ENCODE measurements at places on chromosomes 7 and 10.

DNA sequence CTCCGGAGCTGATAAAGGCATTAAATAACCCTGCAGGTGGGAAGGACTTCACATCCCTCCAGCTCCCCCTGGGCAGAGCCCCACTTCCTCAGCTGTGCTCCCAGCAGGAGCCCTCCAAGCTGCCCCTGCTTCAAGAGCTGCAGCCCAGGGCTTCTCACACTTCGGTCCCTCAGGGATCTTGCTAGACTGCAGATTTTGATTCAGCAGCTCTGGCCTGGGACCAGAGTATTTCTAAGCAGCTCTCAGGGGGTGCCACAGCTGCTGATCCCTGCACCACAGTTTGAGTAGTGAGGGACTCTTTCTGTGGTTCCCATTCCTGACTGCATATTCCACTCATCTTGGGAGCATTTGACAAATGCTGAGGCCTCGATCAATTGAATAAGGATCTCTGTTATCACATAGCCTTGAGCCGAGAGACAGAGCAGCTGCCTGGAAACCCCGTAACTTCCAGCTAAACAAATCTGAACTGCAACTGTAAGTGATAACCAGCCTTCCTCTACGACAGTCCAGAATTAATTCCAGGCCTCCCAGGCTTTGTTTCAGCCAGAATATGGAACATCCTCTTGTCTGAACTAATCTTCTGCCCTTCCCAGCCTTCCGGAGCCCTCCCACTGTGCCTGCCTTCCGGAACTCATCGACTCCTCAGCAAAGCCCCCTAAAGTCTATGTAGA lies 161.4 kb downstream of the CCDC3 start:
- no peak for DNase-seq

DNA sequence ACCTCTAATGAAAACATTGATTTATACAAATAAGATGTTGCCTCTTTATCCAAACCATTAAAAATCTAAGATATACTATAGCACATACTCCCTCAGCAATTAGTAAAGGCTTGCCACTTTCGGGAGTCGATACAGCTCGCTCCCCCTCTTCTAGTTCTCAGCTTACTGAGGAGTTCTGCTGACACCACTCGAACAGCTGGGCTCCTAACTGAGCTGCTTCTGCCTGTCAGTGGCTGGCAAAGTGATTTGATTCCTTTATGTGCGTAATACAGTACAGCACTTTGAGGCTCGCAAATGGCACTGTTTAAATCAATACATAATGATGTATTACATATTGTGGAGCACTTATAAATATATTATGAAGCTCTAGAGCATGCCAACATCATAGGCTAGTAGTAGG lies 241.8 kb downstream of the CREB5 start:
- DNase-seq: peak; percentile 15

GRCh38 chr10:17001961-17002749 lies 127.5 kb downstream of the CUBN start:
- DNase-seq: no peak

- no peak for DNase-seq
Measured at GRCh38 chr10:50604809-50605208, 18.9 kb downstream of the SGMS1 start.

DNA sequence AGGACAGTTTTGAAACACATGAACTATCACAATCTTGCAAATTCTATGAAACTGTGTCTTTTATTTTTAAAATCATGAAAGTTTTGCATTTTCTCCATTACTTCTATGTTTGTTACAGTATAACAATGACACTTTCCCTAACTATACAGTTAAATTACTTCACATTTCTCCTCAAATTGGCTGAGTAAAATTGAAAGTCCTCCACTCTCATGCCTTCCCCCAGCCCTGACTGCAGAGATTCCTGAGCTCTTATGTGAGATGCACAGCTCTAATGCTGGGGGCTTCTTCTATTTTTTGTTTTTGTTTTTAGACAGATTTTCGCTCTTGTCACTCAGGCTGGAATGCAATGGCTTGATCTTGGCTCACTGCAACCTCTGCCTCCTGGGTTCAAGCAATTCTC lies 22.7 kb upstream of the MAP3K8 start:
- no peak for DNase-seq

- DNase-seq: no peak
Measured at GRCh38 chr10:107544706-107545520, 380.4 kb upstream of the SORCS1 start.

DNA sequence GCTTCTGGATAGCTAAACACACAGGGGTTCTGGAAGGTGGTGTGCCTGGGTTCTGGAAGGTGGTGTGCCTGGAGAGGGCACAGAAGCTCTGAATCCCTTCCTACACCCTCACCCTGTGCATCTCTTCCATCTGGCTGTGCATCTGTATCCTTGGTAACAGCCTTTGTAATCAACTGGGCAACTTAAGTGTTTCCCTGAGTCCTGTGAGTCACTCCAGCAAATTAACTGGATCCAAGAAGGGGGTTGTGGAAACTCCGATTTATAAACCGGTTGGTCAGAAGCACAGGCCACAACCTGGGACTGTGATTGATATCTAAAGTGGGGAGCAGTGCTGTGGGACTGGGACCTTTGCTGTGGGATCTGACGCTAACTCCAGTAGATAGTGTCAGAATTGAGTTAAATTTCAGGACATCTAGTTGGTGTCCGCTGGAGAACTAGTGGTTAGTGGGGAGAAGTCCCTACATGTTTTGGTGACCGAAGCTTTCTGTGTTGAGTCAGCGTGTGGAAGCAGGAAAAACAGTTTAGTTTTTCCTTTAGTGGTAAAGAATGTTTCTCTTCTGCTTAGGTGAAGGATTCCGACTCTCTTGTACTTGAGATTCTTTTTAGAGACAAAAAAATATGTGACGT lies 228.1 kb downstream of the BMPER start:
- DNase-seq: no peak

DNA sequence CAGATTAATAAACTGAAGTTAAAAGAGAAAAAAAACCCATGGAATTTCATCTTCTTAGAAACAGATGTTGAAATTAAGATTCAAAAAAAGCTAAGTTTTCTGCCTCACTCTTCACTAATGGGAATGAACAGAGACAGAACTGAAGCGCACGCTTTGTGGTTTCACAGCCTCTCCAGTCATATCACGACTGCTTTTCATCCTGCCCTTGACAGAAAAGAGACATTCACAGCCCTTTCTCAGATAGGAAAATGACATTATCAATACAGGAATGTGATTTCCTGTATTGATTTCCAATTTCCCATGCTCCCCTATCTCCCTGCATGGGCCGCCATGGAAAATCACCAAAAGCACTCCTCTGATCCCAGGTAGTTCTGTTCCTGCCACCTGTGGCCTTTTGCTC lies 108.2 kb downstream of the PFKFB3 start:
- no peak for DNase-seq

- no peak for DNase-seq
Measured at GRCh38 chr7:96952974-96953391, 52.4 kb upstream of the DLX6 start.

GRCh38 chr10:49313501-49314070 lies 14.6 kb downstream of the C10orf71 start:
- no peak for DNase-seq

DNA sequence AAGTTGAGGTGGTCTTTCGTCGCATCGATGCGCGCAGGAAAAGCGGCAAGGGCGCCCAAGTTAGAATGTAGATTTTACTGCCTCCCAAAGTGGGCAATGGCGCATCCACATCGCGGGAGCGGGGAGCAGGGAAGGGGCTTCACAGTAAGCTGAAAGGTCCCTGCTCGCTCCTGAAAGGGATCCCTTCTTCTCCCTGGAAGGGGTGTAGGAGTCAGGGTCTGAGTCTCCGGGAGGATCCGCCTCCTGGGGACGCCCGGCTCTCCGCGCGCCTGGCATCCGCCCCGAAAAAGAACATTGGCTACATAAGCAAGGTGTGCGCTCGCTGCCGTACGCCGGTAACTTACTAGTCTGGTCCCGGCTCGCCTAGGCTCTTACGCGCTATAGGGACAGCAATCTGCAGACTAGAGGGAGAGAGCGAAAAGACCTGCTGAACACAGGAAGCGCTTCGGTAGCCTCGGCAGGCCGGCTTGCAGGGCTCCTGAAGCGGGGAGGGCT lies 804 bp downstream of the UNC5B start:
- no peak for DNase-seq

DNA sequence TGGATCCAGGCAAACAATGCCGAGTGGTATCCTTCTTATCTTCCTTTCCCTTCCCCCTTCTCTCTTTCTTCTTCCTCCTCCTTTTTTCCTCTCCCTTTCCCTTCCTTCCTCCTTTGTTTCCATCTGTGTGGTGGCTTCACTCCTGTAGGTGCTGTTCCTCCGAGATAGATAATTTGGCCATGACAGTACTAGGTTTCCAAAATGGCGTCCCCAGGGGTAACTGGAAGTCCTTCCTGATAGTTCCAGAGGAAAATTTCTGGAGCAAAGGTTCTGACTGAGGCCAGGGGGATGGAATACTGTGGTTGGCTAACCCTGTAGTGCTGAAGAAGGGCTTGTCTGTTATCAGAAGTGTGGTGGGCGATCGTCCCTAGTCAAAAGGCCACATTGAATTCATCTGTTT lies 52.5 kb upstream of the CCDC6 start:
- no peak for DNase-seq

DNA sequence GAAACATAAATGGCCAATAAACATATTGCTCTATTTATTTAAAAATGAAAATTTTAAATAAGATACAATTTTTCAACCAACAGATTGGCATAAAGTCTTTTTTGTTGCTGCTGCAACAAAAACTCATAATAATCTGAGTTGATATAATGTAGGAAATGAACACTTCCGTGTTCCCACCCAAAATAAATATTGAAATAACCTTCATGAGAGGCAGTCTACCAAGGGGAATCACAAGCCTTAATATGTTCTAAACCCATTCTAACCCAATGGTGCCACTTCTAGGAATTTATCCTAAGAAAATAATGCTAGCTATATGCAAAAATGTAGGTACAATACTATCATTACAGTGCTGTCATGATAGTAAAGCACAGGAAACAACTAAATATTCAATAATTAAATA lies 39.1 kb downstream of the SLC25A13 start:
- DNase-seq: no peak

GRCh38 chr10:73959484-73960243 lies 38.3 kb upstream of the VCL start:
- no peak for DNase-seq

DNA sequence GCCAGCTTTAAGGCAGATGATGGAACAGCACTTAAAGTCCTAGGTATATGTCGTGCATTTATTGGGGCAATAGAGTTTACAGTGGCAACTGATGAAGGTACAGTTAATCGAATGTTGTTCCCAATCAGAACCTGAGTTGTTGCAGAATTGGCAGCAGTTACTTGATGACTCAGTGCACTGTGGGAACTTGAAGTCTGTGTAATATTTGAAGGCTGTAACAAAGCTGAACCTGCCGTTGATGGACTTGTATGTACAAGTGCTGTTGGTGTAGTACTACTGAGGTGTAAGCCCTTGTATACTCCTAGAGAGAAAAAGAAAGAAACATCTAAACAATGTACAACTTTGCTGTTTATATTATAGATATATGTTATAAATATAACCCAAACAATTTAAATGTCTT lies 75.3 kb downstream of the EPC1 start:
- DNase-seq: no peak

- no peak for DNase-seq
Measured at GRCh38 chr7:11026452-11027359, 53.0 kb downstream of the PHF14 start.

DNA sequence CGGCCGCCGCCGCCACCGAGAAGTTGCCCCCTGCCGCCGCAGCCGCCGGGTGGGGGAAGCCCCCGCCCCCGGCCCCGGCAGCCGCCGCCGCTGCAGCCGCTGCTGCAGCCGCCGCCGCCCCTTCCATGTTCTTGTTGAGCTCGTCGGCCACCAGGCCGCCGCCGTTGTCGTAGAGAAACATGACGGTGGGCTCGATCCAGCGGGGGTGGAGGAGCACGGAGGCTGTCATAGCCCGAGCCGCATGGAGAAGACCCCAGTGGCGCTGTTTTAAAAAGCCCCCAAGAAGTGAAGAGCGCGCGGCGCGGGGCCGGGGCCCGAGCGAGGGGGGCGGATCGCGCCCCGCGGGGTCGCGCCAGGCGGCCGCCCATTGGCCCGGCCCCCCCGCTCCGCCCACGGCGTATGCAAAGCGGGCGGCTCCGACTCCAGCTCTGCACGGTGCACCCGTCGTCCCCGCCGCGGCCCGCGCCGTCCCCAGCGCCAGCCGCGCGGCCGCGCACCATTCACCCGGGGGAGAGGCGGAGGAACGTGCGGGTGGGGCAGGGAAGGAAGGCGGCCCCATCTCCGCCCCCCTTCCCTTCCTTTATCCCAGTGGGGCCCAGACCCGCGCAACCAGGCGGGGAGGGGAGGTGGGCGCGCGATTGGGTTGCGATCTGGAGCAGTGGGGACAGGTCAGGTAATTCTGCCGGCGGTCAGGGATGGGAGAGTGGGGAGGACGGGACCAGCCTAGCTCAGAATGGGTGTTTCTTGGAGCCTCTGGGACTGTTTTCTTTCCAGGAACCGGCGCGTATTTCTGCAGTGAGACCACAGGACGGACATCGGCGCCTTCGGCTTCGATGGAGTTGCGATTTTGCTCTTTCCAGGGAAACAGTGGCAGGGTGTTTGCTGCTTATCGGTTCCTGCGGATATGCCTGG lies at the start of gene HOXA13:
TSS of gene HOXA13 (minus strand) at position 243 of the 912 bp plus-strand sequence. CDS start at position 229, 14 bp downstream.
- peak; percentile 80 for DNase-seq

DNA sequence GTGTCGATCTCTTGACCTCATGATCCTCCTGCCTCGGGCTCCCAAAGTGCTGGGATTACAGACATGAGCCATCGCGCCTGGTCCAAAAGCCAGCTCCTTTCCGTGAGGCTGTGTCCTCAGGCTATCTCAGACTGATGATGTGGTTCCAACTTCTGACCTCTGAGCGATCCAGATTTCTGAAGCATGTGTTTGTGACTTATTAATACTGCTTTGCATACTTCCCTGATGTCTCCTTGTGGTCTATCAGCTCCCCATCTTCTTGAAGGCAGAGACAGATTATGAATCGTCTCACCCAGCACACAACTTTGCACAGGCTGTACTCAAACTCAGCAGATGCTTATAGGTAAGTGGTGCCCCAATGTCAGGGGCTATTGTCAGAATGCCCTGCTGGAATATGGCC lies 2.0 kb upstream of the PLPP4 start:
- DNase-seq: no peak

- no peak for DNase-seq
Measured at GRCh38 chr10:2866569-2866968, 200.8 kb upstream of the PFKP start.

GRCh38 chr7:131071786-131072504 lies 255.7 kb upstream of the MKLN1 start:
- DNase-seq: no peak

Measured in NCI-H187 (cell line).